ENCODE measurements at places on chromosomes 6 and 20.

DNA sequence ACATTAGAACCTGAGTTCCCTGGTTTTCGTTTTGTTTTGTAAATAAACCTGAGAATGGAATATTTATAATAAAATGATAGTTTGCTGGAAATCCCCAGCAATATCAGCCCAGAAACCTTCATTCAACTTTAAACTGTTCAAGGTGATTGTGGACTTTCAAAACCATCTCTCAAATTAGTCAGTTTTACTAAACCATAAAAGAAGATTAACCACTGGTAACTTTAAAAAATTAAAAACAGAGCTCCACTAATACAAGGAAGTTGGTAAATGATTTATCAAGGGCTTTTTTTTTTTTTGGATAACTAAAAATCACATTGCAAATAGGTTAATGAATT is 10.0 kb downstream of the MBOAT1 start:
- DNase-seq, result no peak

GRCh38 chr20:49753133-49753532 is 39.5 kb upstream of the B4GALT5 start:
- no peak for DNase-seq

- no peak for DNase-seq
Observed at GRCh38 chr20:11067359-11067758, 393.6 kb upstream of the JAG1 start.

- DNase-seq, result no peak
Observed at GRCh38 chr6:13406781-13407180, 78.4 kb upstream of the TBC1D7 start.

DNA sequence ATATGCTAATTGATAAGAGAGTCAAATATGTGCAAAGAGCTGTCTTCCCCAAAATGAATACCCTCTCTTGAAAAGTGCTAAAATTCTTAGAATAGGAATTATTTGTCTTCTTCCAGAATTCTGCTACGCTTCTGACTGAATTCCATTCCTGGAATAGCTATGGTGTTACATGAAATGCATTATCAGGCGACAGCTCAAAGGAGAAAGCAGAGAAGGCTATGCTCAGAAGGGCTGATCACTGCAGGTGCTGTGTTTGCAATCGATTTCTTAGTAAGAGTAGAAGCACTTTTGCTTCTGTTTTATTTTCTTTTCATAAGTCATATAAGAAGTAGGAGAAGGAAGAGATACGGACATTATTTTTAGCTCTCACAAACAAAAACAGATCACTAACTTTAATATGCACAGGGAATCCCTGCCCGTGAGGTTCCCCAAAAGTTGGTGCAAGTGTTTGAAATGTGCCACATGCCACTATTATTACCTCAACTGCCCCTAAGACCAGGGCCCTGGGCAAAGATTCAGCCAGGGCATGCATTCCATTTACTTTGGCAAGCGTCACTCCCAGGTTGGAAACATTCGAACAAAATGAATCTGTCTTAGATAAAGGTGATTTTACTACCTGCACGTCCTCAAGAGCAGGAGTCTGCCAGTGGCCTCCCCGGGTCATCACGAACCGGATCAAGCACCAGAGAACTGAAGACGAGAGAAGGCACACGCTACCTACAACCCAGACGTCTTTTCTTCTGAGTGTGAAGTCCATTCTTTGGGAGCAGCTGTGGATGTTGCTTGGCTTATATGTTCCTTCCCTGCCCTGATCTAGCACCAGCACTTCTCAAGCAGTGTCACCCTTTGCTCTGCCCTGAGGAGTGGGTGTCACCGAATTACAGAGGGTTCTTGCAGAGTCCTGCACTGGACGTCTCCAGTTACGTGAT is 7.2 kb downstream of the MYLK4 start:
- no peak for DNase-seq

DNA sequence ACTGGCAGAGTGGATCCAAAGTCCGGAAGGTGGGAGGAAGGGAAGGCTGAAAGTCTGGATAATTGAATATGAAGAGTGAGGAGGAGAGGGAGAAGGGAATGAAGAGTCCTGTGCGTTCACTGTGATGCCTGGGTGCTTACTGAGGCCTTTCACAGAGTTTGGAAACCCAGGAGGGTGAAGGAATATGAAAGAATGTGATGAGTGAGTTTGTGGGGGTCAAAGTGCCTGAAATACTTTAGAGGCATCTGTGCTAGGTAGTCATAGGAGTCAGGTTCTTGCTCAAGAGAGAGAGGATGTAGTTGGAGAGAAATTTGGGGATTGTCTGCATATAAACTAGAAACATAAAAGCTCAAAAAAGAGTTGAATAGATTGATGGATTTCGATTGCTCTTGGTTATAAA is 20.7 kb downstream of the NKX2-4 start:
- DNase-seq, result no peak

Data from cortex of kidney (tissue), 1 donor.